ENCODE measurements at places on chromosomes 2 and 18. TPM values are rescaled to one million over a fixed set of nuclear protein-coding genes. Genes with fewer than 3 reads are reported as not detected.

DHRS9 gene
- not detected for polyA plus RNA-seq

EFEMP1 gene
- 9.1 TPM for polyA plus RNA-seq

RFTN2 gene
- polyA plus RNA-seq, result 2.1 TPM

PTPN4 gene
- 41.6 TPM for polyA plus RNA-seq

HTR2B gene
- polyA plus RNA-seq, result 0.16 TPM

CYP1B1 gene
- polyA plus RNA-seq, result 2.4 TPM

CAMKMT gene
- polyA plus RNA-seq, result 29.5 TPM

CYS1 gene
- 0.32 TPM for polyA plus RNA-seq

RTKN gene
- polyA plus RNA-seq, result 24.5 TPM

KCNF1 gene
- 0.19 TPM for polyA plus RNA-seq

FIGN gene
- 23.6 TPM for polyA plus RNA-seq

FNDC4 gene
- 5.9 TPM for polyA plus RNA-seq

CCL20 gene
- polyA plus RNA-seq, result not detected

ASIC4 gene
- 0.40 TPM for polyA plus RNA-seq

NPPC gene
- polyA plus RNA-seq, result 10.2 TPM

TUBA3D gene
- polyA plus RNA-seq, result 0.27 TPM

NAT8 gene
- polyA plus RNA-seq, result not detected

UGT1A8 gene
- polyA plus RNA-seq, result not detected

KCNE4 gene
- not detected for polyA plus RNA-seq

LAMA1 gene
- polyA plus RNA-seq, result 14.8 TPM

KCNG2 gene
- polyA plus RNA-seq, result 0.13 TPM

ORC2 gene
- 26.0 TPM for polyA plus RNA-seq

GDF7 gene
- 0.19 TPM for polyA plus RNA-seq

TUBA3E gene
- polyA plus RNA-seq, result 0.31 TPM

VIT gene
- not detected for polyA plus RNA-seq

KIF5C gene
- polyA plus RNA-seq, result 37.8 TPM

CKAP2L gene
- polyA plus RNA-seq, result 28.6 TPM

CCDC85A gene
- polyA plus RNA-seq, result 0.17 TPM

CNGA3 gene
- polyA plus RNA-seq, result not detected

B3GNT7 gene
- polyA plus RNA-seq, result 47.1 TPM

GALNT14 gene
- 5.6 TPM for polyA plus RNA-seq

SNORC gene
- 1.9 TPM for polyA plus RNA-seq

CDH19 gene
- 0.14 TPM for polyA plus RNA-seq

ALLC gene
- not detected for polyA plus RNA-seq

FBXO36 gene
- polyA plus RNA-seq, result 5.8 TPM

FEV gene
- polyA plus RNA-seq, result not detected

TUBA4A gene
- polyA plus RNA-seq, result 44.3 TPM

CLEC4F gene
- polyA plus RNA-seq, result not detected

UGT1A10 gene
- not detected for polyA plus RNA-seq

CTAGE1 gene
- 0.05 TPM for polyA plus RNA-seq

TET3 gene
- 3.8 TPM for polyA plus RNA-seq

CMPK2 gene
- polyA plus RNA-seq, result 0.35 TPM

MFSD2B gene
- polyA plus RNA-seq, result 0.82 TPM

CLIP4 gene
- polyA plus RNA-seq, result 0.06 TPM

ARHGEF33 gene
- polyA plus RNA-seq, result 1.6 TPM

ATP6V1B1 gene
- not detected for polyA plus RNA-seq

NTSR2 gene
- not detected for polyA plus RNA-seq

IL1RN gene
- not detected for polyA plus RNA-seq

HOXD4 gene
- not detected for polyA plus RNA-seq

MC5R gene
- polyA plus RNA-seq, result 0.21 TPM

ALPG gene
- polyA plus RNA-seq, result 0.89 TPM

SKOR2 gene
- not detected for polyA plus RNA-seq

ARMC9 gene
- polyA plus RNA-seq, result 29.2 TPM

SH2D6 gene
- 0.26 TPM for polyA plus RNA-seq

ZNF892 gene
- polyA plus RNA-seq, result 2.2 TPM

Measured in GM23338 (cell line).